Activated naive CD4-positive, alpha-beta T cell treated with anti-CD3 and anti-CD28 coated beads, Interleukin-2, amount 10 ng/mL, durations not matched to agents 7 days and 5 days (primary cell): ENCODE measurements at places on chromosomes 13 and 19.

DNA sequence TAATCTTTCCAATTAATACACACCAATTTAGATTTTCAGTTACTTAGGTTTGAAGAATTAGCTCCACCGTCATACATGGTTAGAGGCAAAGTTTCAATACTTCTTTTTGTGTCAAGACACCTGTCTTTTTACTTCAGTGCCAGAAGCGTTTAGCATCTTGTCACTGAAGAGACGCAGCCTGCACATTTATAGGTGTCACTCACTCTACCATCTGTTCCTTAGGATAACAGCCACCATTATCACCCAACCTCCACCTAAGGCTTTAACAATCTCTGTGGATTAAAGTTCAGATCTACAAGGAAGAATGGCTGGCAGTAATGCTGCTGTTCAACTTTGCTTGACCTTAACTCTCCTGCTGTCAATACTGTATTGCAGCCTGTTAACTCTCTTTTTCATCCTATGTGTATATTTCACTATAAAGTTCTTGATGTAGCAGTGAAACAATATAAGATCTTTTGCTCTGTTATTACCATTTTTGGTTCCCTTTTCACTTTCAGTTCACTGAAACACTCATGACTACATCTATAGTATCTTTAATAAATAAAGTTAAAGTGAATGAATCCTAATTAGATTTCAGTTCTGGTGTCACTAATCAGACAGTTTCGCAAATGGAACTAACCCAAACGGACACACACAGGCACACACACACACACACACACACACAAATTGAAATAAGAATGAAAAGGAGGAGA, 435.6 kb downstream of the PCDH9 start:
- no peak for DNase-seq

DNA sequence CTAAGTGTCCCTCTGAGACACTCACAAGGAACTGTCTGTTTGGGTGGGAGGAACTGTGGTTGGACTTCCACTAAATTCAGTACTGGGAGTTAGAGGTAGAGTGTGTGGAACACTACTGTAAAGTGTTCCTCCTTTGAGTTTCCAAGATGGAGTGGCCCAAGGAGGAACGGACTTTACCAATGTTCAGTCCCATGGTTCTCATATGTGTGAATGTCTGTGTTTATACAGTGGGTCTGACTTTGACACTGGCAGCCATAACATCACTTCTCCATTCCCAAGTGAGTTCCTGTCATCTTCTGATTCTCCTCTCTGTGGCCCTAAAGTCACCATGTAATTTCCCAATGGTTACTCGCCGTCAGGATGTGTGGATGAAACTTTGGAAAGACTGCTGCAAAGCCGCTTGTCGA, 136.8 kb upstream of the SERP2 start:
- DNase-seq: no peak

DNA sequence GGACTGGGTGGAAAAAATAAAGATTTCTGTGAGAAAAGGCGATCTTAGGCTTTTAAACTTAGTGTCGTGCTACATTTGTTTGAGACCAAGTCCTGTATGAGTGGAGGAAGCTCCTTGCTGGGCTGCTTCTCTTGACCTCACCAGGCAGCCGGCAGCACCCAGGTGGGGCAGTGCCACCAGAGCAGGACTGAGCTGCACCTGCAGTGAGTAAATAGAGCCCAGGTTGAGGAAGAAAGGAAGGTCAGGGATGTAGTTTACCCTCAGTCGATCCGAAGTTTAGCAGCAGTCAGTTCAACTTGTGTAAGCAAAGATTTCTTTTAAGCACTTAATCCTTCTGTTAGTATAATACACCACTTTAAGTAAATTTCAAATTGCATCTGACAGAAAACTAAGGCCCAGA, 13.6 kb downstream of the HNRNPM start:
- no peak for DNase-seq

DNA sequence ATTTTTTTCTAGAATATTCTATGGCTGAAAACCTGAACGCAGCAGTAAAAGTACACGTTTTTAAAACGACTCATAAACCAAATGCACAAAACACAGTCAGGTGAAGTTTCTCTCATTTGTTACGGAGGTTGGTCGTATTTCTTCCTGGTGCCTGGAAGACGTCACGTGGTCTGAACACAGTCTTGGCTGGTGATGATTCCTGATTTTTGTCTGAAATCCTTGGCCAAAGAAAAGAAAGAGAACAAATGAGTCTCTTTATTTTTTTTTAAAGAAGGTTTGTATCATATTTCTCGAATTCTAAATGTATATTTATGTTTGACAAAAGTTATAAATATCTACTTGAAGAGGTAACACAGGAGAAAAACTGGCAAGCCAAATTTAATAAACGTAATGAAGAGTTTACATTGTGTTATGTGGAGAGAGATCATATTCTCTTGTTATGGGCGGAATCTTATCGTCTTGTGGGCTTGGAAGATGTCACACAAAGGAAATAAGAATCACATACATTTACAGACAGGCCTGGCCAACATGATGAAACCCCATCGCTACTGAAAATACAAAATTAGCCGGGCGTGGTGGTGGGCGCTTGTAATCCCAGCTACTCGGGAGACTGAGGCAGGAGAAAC, 10.0 kb upstream of the PNMA8A start:
- no peak for DNase-seq

DNA sequence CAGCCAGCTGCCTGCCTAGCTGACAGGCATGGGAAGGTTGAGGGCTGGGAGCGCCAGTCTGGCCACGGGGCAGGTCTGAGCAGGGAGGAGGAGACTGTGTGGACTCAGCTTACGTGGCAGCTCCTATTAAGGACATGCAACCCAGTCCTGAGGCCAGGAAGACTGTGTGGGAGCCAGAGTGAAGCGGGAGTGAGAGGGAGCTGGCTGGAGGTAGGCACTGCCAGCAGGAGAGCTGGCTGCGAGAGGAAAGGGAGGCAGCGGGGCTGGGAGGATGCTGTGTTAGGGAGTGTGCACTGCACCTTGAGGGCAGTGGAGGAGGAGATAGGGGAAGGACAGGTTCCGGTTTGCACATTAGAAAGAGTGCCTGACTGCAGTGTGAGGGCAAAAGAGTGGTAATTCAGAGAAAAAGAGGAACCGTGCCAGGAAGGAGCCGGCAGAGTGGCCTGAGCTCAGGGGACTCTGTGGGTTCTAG, 99.2 kb downstream of the SLC7A1 start:
- DNase-seq: no peak

DNA sequence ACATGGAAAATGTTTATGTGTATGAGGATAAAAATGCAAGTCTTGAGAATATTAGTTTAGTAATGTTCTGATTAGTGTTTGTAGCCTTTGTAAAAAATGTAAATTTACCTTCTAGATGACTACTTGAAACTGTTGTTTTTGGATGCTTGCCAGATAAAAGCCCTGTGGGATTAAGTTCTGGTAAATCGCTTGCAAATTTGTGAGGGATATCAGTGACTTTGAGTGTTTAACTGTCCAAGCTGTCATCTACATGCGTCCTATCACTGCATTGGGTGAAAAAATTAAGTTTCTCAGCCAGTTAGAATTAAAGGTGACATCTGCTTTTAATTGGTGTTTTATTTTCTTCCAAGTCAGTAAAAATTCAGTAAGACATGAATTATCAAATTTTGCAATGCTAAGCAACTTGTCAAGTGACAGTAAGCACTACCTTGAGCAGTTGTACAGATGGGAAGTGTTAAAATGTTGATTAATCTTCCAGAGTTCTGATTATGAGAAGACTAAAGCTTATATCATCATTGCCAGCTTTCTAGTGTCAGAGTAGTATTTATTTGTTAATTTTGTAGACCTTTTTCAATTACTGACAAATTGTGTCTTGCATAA, 88.0 kb downstream of the PCCA start:
- no peak for DNase-seq

GRCh38 chr13:24357756-24358155, 48.4 kb downstream of the C1QTNF9 start:
- DNase-seq: no peak

DNA sequence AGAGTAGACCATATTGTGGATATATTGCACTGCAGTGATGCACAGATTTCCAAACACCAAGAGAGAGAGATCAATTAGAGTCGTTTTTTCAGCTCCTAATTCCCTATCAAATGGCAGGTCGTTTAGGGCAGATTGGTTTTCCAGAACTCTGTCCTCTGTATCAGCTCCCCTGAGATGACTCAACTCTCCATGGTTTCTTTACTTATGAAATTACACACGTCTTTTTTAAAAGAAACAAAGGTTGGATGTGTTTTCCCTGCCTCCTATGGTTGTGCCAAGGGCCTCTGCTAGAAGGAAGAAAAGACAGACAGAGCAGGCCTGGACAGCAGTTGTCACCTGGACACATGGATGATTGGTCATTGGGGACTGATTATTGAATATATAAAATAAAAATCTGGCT, 478.1 kb upstream of the NBEA start:
- DNase-seq: no peak

- DNase-seq: no peak
Observed at GRCh38 chr19:46494146-46494940, 1.3 kb downstream of the PNMA8B start.

DNA sequence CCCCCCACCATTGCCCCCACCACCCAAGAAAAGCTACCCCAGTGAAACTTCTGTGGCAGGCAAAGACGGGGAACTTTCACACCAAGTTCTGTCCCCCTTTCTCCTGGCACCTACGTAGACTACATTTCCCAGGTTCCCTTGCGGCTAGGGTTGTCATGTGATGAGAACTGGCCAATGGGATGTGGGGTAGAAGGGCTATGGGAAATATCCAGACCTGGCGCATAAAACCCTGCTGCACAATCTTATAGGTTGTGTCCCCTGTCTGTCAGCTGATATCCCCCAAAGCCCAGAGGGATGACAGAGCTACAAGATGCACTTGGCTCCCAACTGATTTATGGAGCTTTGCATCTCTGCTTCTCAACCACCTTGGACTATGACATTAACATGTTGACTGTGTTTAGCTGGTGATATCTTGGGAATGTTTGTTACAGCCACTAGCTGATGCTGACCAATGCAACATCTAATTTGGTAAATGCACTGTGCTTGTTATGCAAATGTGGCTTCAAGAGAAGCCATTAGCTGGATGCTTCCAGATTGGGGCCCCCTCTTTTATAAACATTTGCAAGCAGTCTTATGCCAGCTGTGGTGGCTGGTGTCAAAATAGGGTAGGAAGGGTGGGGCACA, 6.1 kb downstream of the SH2D3A start:
- DNase-seq: peak; percentile 40

DNA sequence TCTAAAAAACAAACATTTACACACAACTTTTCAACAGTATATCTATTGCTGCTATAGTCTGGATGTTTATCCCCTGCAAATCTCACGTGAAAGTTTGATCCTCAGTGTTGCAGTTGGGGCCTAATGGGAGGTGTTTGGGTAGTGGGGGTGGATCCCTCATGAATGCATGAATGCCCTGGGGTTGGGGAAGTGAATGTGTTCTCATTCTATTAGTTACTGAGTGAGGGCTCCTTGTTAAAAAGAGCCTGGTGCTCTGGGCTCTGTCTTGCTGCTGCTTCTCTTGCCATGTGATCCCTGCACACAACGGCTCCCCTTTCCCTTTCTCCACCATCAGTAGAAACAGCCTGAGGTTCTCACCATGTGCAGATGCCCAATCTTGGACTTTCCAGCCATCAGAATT, 242.7 kb upstream of the HTR2A start:
- DNase-seq: no peak

DNA sequence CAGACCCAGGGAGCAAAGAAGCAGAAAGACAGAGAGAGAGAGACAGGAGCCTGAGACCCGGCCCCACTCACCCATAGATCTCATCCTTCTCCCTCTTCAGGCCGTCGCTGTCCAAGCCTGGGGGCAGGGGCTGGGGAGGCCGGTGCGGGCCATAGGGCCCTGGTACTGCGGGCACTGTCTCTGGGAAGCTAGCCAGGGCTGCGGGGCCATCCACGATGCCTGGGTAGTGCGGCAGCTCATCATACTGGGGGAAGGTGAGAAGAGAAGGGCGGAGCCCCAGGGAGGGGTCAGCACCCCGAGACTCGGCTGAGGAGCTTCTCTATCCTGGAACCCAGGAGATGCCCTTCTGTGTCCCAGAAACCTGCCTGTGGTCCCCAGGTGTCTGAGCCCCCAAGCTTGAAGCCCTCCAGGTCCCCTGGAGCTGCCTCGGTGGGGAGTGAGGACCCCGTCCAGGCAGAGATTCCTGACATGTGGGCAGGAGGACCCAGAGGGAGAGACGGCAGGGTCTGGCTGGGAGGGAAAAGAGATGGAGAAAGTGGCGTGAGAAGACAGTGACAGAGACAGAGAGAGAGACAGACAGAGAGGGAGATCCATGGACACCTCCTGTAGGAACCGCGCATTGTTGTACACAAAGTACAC, 2.1 kb downstream of the MEIS3 start:
- no peak for DNase-seq

GRCh38 chr13:45352031-45352430, 11.0 kb upstream of the TPT1 start:
- DNase-seq: no peak

- DNase-seq: no peak
Observed at GRCh38 chr13:42334329-42334706, 62.4 kb downstream of the AKAP11 start.

DNA sequence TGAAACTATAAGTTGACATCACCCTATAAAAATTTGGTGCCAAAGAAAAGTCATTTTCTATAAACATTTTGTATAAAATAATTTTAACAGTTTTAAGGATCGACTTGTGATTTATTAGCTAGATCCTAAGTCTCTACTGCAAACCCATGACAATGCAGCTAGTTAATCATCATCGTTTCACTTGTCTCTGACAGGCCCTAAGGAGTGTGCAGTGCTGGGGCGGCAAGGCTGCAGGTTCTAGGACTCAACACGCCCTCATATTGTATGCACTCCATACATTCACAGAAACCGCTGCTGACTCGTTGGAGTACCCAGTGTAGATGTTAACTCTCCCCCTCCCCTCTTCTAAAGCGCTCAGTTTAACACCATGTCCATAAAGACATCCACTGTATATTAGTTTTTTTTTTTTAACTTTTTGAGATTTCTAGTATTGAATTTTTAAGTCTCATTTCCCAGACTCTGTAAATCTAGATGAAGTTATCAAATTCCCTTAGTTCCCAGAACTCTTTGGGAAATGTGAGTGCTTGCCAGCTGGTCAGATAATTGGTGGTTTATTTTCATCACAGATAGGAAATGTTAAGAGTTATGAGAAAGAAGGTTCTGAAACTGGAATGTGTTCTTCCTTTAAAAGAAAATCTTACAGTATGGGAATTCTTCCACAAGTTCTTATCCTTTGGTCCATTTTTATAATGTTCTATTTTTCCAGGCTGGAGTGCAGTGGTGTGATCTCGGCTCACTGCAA, 162.8 kb upstream of the RNF113B start:
- no peak for DNase-seq
